Fibroblast of villous mesenchyme (primary cell): ENCODE measurements at places on chromosomes 16 and 17. TPM values are rescaled to one million over a fixed set of nuclear protein-coding genes. Genes with fewer than 3 reads are reported as not detected.

KRT9 gene
- not detected in 2 replicates for total RNA-seq

SP2 gene
- total RNA-seq: 0.64 and 2.2 TPM in 2 replicates

PITPNC1 gene
- 3.9 and 4.3 TPM in 2 replicates for total RNA-seq

ACSF3 gene
- 20.7 and 22.9 TPM in 2 replicates for total RNA-seq

MED31 gene
- total RNA-seq: 10.0 and 14.2 TPM in 2 replicates
